Cardiac muscle cell (in vitro differentiated cells and primary cell): ENCODE measurements at places on chromosomes 2 and 18.
A peak's percentile ranks its signal among the peaks of the same experiment; 100 is the strongest.

DNA sequence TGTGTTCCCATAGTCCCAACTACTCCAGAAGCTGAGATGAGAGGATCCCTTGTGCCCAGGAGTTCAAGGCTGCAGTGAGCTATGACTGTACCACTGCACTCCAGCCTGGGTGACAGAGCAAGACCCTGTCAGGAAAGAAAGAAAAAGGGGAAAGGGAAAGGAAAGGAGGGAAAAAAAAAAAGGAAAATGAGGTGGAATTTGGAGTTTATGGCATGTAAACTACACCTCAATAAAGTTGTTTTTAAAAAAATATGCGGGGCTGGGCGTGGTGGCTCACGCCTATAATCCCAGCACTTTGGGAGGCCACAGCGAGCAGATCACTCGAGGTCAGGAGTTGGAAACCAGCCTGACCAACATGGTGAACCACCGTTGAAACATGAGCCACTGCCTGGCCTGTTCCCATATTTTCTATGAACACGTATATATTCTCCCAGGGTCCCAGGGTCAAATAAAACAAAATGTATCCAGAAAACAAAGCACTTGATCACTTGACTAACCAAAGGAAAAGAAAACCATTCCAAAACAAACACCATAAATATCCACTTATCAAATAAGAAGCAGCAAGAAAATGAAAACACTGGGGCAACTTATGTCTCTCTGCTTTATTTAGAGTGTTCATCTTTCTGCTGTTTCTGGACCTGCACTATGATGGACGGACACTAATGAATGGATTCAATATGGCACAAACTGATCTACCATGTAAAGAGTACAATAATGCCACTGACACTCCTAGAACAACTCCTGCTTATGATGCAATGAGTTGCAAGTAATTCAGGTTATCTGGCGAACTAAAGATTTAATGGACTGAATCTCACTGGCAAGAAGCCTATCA, 56.8 kb downstream of the ASXL2 start:
- DNase-seq = peak; percentile 32

DNA sequence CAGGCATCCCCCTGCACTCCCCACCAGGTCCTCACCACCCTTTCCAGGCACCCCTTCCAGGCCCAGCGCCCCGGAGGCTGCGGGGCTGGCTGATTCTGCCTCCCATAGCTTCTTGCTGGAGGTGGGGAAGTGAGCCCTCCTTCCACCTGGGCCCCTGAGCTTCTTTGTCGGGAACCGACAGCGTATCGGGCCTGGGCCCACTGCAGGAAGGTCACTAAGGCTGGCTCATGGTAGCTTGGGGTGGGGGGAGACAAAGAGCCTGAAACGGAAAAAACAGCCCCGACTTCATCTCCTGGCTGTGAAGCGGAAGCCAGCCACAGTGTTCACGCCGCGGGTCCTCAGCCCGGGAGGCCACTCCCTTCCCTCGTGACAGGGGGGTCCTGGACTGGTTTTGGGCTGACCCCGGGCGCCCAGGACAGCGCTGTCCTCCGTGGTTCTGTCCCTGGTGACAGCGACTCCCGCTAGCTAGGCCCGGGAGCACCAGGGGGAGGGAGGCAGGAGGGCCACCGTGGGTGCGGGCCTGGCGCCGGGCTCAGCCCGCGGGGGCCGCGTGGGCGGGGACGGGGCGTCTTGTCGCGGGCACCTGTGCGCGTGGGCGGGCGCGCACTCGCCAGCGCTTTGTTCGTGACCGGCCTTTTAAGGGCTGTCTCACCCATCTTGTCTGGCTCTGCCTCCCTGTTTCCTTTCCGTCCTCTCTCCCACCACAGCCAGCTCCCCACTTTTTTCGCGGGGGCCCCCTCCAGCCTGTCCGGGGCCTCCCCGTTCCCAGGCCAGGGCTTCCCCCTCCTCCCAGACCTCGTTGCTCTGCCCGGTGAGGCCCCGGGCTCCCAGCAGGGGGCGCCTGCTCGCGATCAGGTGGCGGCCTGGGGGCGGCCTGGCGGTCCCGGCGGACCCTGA, 64.9 kb downstream of the DNMT3A start:
- peak; percentile 41 for DNase-seq

DNA sequence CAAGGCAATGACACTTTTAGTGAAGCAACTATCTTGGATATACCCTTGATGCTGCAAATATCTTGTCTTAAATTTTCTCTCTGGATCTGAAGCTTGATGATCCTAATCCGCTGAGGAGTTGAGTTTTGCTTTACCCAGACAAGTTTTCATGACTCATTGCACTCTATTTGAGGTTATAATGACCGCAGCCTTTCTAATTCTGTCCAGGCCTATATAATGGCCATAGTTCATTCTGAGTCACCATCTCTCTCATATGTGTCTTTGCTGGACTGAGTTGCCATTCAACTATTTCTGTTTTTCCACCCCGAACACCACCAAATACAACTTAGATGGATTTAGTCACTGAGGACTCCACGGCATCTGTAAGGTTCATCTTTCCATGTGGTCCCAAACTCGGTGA, 802.1 kb upstream of the FAM98A start:
- no peak for DNase-seq

GRCh38 chr2:195838002-195838401, 181.0 kb downstream of the SLC39A10 start:
- DNase-seq = peak; percentile 58

- no peak for DNase-seq
Measured at GRCh38 chr2:16257322-16258028, 317.1 kb downstream of the MYCN start.

DNA sequence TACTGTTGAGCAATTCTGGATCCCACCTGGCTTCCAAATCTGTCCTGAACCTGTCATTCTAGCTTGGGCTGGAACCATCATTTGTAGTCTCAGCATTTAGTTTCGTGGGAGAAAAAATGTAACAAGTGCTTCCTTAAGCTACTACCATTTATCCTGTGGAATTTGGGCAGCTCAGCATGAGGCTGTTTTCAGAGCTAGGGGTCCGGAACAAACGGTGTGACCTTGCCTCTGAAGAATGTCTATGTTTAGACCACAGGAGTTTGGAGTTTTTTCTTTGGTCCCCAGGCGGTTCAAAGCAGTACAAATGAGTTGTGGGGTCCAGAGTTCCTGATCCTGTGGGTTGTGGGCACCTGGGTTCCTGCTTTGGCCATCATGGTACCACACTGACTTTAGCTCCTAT, 59.1 kb upstream of the TMEM178A start:
- DNase-seq = no peak

- DNase-seq = peak; percentile 52
Measured at GRCh38 chr2:239881561-239882320, 143.4 kb downstream of the NDUFA10 start.

DNA sequence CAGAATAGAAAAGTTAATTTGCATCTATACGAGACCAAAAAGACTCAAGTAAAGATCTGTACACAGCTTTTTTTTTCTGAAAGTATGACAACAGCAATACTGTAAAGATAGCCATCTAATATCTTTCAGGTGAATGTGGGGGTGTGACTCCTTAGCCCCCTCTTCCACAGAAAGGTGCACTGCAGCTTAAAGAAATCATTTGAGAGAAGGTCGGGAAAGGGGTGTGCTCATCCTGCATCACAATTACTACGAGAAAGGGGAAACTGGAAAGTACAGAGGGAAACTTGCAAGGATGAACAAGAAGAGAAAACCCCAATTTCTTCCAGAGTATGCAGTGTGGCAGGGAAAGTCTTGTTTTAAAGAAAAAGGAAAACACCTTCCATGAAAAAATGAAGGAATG, 255.6 kb downstream of the CCDC178 start:
- DNase-seq = no peak

- DNase-seq = no peak
Measured at GRCh38 chr2:13666582-13667414, 950.1 kb downstream of the TRIB2 start.

DNA sequence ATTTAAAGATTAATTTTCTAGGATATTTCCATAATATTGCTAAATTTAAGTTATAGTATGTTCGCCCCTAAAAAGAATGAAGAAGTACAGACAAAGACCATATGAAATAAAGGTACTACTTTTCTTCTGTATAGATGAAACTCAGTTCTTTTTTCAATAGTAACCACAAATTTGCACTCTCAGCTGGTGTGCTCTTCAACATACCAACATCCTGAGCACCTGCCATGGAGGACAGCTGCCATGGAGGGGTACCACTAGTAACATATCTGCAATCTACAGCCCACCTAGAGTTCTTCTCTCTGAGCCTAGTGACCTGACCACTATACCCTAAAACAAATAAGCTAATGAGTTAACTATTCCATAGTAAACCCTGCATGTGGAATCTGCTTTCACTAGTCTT, 36.8 kb upstream of the ERCC3 start:
- no peak for DNase-seq

DNA sequence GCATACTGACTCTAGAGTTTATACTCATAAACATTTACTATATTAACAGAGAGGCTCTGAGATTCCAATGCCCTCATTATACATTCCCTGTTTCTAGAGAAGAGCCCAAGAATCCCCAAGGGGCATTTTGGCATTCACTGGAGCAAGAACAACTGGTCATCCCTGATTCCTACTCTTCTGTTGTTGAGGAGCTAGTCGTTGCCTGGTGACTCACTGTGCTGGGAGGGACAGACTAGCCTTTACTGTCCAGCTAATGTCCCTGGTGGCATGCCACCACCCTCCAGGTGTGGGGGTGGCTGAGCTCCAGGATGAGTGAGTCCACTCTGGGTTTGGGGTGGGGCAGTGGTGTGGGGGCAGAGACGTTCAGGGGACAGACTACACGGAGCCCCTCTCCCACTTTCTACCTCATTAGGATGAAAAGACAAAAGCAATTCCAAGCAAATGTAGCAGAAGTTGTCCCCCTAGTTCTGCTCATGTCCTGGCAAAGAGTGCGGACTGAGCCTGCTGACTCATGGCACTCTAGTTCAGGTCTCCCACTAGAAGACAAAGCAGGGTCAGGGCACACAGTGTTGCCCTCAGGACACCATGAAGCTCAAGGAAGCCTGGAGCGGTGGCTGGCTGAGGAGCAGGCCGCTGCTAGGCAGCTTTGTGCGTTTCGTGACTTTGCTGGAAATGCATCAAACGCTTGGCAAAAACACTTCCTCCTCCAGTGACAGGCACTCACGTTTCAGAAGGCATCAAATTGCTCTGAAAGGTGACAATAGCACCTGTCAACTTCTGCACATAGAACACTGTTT, 49.4 kb downstream of the RHOB start:
- DNase-seq = peak; percentile 38

- DNase-seq = no peak
Measured at GRCh38 chr2:65991381-65992197, 443.3 kb upstream of the MEIS1 start.

DNA sequence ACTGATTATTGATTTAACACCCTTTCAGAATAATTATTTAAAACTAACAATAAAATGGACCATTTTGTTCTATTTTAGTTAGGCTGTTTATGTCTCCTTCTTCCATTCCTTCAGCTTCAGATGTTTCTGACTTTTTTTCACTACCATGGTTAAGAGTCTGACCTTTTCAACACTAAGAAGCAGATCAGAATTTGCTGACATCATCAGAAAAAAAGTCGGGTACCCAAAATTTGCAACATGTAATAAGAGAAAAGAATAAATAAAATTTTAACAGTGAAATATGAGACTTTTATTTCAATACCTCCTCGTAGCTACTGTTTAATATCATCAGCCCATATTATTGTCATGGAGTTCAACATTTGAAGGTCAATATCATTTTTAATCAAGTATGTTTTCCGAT, 1158.3 kb downstream of the RPIA start:
- no peak for DNase-seq

DNA sequence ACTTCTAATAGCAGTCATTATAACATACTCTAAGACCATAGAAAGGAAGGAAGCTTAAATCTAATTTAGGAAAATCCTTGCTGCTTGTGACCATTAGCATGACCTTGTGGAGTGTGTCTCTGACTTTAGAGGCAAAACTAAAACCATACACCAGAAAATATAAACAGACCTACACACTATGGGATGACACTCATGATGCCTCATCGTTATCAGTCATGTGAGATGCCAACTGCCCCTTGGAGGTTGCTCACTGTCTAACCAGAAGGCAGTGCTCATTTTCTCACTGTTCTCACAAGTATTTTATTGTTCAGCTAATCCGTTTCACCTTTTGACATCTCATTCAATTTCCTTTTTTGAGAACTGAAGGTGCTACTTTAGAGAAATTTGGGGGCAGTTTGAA, 376.9 kb downstream of the RND3 start:
- DNase-seq = no peak

GRCh38 chr2:101161658-101162057, 10.5 kb upstream of the TBC1D8 start:
- DNase-seq = no peak

DNA sequence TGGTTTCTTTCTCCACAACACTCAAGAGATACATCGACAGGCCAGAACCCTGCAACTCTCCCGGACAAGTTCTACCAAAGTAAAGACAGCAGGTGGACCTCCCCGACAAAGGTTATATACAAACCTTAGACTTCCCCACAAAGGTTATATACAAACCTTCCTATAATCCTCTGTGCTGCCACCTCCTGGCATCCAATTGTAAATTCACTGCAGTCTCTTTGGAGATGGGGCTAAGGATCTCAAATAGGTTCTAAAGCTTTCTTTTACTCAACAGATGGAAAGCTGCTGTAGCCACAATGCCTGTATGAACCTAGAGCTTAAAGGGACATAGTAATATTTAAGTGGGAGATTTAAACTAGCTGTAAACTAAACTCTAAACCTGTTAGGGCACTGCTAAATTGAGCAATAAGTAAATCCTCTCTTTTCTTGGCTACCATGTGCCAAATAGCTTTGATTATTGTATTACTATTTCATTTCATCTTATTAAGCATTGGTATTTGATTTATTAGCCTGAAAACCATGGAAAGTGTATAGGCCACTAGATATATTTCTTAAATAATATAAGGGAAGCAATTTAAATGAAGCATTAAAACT, 9.8 kb upstream of the MREG start:
- DNase-seq = peak; percentile 63

DNA sequence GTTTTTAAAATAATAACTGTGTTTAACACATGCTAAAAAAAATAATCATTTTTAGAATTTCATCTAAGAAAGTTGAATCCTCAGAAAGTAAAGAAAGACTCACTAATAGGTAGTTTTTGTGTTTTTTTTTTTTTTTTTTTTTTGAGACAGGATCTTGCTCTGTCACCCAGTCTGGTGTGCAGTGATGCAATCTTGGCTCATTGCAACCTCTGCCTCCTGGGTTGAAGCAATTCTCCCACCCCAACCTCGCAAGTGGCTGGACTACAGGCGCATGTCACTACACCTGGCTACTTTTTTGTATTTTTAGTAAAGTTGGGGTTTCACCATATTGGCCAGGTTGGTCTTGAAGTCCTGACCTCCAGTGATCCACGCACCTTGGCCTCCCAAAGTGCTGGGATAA, 7.1 kb downstream of the CKAP2L start:
- DNase-seq = peak; percentile 50

- DNase-seq = no peak
Measured at GRCh38 chr2:96104487-96104861, 11.9 kb downstream of the ADRA2B start.
